ENCODE measurements at places on chromosomes 1 and 21. TPM values are rescaled to one million over a fixed set of nuclear protein-coding genes. Genes with fewer than 3 reads are reported as not detected.

The FCRL4 gene
- not detected for polyA plus RNA-seq

The CFAP74 gene
- polyA plus RNA-seq, result 0.27 TPM

- DNase-seq, result no peak
These were observed 63.9 kb upstream of the AK4 start for GRCh38 chr1:65084066-65084465.

DNA sequence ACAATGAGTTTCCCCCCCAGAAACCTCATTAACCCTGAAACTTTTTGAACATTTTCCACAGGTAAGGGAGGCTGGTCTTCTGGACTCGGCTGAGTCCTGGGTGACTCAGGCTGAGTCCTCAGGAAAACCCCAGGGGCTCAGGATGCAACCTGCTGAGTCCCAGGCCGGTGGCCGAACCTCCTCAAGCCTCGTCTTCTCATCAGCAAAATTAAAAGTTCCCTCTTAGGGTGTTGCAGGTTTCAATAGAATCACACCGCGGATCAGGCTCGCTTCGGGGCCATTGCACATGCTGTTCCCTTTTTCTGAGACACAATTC is 35.0 kb upstream of the GRHL3 start:
- no peak for DNase-seq

- DNase-seq, result no peak
These were observed 27.9 kb upstream of the AGO1 start for GRCh38 chr1:35854989-35855700.

Measured in left renal pelvis (tissue), 4 donors.